ENCODE measurements at places on chromosomes 5 and 9.

DNA sequence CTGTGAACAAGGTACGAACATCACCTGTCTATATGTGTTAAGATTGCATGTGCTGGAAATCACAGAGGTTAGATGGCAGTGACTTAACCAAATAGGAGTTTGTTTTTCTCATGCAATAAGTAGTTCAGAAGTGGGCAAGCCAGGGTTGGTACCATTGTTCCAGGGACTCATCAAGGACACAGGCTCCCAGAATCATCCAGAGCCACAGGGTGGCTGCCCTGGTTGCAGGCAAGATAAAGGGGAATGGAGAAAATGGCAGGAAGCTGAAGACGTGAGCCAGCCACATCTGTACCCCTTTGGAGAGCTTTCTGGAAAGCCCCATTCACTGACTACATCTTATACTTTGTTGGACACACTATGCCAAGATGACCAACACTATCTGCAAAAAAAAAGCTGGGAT lies 126.0 kb upstream of the IL12B start:
- no peak for DNase-seq

DNA sequence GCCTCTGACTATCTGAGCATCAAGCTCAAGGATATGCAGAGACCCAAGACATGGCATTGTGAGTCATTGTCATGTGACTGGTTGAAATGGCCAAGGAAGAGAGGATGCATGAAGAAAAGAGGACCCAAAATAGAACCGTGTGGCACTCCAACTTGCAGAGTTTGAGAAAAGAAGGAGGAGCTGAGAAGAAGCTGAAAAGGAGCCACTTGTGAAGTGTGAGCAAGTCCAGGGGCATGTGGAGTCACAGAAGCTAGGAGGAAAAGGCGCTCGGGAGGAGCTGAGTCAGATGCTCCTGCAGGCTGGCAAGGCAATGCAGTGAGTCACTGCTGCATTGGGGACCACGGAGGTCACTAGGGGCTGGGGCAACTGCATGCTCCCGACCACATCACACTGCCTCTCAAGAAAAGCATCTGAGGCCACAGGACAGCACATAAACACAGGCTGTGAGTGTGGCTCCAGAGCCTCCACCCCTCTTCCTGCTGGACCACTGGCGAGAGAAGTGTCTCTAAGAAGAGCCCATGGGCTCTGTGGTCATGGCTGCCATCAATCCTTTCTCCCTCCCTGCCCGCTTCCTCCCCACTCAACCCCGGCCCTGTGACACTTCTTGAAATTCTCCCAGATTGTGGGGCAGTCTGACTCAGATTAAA lies 197.6 kb downstream of the DRD1 start:
- DNase-seq, result peak; percentile 94

GRCh38 chr9:68619636-68620035 lies 79.0 kb upstream of the TMEM252 start:
- DNase-seq, result no peak

- DNase-seq, result peak; percentile 81
These were observed 92.4 kb upstream of the SLC1A1 start for GRCh38 chr9:4397917-4398316.

- no peak for DNase-seq
These were observed 11.4 kb upstream of the ADAMTS19 start for GRCh38 chr5:129448654-129449053.

GRCh38 chr9:84001621-84002020 lies 21.0 kb downstream of the RMI1 start:
- DNase-seq, result no peak

DNA sequence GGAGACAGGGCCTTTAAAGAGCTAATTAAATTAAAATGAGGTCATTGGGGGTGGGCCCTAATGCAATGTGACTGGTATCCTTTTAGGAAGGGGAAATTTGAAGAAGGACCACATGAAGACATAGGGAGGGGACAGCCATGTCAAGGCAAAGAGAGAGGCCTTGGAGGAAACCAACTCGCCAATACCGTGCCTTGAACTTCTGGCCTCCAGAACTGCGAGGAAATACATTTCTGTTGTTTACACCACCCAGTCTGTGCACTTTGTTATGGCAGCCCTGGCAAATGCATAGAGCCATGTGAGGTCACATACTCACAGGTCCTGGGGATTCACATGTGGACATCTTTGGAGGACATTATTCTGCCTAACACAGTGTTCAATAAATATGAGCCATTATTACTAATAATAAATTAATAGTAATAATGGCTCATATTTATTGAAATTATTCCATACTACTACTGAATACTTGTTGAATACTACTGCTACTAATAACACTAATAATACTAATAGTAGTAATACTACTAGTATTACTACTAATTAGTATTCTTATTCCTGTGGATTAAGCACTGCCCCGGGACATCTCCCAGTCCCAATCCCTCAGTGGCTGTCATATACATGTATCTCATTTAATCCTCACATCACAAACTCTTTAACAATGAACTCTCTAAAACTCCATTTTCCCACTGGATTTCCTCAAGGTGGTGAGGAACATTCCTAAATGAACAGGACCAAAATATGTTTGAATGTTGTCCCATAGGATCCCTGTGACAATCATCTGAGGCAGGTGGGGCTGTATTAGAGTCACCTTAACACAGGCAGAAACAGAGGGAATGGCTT lies 8.4 kb downstream of the TRAF1 start:
- no peak for DNase-seq

GRCh38 chr9:129885670-129886106 lies 50.4 kb downstream of the USP20 start:
- peak; percentile 87 for DNase-seq

DNA sequence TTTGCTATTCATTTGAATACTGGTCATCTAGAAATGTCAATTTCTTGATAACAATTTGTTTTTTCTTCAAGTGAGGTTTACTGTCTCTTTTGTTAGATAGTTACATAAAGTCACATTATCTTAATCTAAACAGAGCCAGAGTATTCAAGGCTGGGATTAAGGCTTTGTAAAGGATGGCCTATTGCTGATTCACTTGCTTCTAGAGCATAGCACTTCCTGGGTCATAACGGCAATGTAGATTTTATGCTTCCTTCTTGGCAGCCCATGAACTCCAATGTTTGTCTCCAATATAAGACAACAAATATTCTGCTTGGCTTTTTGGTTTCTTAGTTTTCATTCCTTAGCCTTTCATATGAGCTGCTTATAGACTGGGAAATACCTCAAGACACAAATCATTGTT lies 2007.9 kb upstream of the CDH6 start:
- no peak for DNase-seq

DNA sequence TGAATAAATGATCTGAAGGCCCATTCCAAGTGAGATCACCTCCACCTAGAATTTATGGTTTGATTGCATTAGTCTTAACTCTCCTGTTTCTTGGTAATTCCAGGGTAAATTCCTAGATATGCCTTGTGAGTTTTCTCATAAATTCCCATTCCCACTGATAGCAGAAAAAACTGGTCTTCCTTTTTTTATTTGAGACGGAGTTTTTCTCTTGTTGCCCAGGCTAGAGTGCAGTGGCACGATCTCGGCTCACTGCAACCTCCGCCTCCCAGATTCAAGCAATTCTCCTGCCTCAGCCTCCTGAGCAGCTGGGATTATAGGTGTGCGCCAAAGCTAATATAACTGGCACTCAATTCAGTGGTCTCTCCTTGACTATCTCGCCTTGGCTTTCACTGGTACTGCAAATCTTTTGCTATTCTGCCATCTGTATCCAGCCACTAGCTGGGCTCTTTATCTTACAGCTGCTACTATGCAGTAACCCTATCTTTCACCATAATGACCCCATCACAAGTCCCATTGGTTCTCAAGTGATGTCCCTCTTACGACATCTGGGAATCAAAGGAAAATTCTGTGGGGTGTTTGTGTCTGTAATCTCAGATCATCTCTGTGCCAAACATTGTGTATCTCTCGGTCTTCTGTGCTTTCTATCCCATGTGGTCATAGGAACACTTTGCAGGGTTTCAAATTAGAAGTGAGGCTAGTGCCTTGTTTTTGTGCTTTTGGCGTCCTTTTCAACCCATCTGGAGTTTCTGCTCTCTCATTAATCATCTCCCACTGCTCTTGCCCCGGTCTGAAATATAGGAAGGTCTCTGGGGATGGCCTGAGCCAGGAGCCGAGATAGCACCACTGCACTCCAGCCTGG lies 14.4 kb downstream of the HNRNPK start:
- peak; percentile 45 for DNase-seq

DNA sequence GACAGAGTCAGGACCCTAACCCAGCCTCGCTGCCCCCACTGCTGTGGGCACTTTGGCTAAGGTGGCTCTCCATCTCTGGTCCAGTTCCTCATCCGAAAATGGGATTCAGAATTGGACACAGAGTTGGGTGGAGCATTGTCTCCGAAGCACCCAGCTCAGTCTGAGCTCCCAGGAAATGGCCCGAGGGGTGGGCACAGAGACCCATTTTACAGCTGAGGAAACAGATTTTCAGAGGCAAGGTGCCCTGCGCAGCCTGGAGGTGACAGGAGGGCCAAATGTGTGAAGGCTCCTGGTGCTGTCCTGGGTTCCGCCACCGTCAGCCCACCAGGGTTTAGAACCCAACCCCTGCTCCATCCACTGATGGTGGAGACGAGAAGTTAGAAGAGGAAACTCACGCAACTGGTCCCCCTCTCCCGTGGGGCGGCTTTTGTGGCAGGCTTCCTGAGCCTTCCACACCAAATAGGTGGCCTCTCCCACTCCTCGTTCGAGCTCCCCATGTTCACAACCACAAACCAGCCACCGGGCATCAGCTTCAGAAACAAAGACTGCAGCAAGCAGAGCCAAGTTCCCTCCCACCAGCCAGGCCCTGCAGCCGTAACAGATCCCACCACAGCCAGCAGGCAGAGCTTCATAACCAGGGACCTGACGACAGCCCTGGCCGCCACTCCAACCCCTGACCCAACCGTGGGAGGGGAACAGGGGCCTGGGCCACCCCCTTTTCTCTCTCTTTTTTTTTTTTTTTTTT lies 90.9 kb upstream of the LMX1B start:
- no peak for DNase-seq

- DNase-seq, result peak; percentile 100
These were observed 473.6 kb upstream of the TNC start for GRCh38 chr9:115591584-115591984.

- peak; percentile 57 for DNase-seq
These were observed 14.5 kb upstream of the ANKRD55 start for GRCh38 chr5:56247592-56247991.

GRCh38 chr9:104882086-104882485 lies 45.9 kb downstream of the ABCA1 start:
- DNase-seq, result no peak

GRCh38 chr9:87676976-87677775 lies 48.7 kb upstream of the CTSL start:
- DNase-seq, result no peak

GRCh38 chr5:175837171-175837699 lies 34.1 kb upstream of the CPLX2 start:
- no peak for DNase-seq

- peak; percentile 79 for DNase-seq
These were observed 9.5 kb upstream of the QSOX2 start for GRCh38 chr9:136255166-136255538.

GRCh38 chr9:115208501-115208900 lies 90.5 kb upstream of the TNC start:
- peak; percentile 67 for DNase-seq

GRCh38 chr5:18067615-18068014 lies 433.4 kb downstream of the TAF11L14 start:
- DNase-seq, result no peak

- DNase-seq, result no peak
These were observed 55.9 kb downstream of the FNBP1 start for GRCh38 chr9:129987047-129987446.

DNA sequence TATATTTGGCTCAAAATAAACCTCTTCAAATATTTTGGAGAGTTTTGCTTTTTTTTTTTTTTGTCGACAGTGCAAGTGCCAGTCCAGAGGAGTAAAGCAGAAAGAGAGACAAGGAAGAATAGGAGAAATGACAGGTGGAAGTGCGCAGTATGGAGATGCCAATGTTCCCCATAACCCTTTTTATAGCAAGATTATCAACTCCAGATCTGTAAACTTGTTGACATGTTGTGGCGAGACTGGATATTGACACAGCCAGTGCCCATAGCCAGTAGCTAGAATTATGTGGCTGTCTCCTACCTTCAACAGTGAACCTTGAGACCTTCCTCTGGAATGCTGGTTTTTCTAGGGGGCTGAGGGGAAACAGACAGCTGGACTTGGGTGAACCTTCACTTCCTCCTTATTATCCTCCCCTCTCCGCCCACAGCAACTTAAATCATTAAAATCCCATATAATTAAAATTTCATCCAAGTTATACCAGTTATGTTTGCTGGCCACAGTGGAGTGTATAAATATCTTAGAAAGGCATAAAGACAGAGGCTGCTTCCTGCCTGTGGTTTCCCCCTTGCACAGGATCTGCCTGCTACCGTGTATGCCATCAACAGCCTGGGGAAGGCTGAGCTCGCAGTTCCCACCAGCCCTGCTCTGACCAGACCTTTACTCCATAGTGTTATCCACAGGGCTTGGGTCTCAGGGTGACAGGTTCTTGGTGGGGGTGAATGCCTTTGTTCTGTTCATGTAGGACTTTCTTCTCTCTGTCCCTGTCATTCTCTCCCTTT lies 112.3 kb upstream of the ANKH start:
- no peak for DNase-seq

- no peak for DNase-seq
These were observed 26.4 kb upstream of the TTC39B start for GRCh38 chr9:15333376-15333881.

DNA sequence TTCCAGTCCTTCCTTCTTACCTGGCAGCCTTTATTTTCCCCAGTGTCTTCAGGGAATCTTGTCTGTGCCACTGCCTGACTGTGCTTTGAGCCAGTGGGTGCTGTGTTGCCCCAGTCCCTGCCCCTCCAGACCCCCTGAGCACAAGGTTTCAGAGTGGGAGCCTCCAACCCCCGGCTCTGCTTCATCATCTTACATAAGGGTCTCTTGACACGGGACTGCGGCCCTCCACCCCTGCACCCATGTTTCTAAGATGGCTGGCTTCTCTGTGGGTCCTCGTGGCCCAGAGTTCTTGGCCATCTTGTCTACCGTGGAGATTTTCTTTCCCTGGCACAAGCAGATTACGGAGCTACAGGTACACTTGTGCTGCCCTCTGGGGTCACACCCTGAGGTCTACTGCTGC lies 194.1 kb downstream of the CACNA1B start:
- no peak for DNase-seq

GRCh38 chr5:9398227-9398626 lies 147.6 kb downstream of the SEMA5A start:
- DNase-seq, result peak; percentile 48

- DNase-seq, result peak; percentile 72
These were observed 792 bp downstream of the NTMT1 start for GRCh38 chr9:129626625-129627284.
